ENCODE measurements at places on chromosomes 7 and 10.
A peak's percentile ranks its signal among the peaks of the same experiment; 100 is the strongest.

GRCh38 chr7:28753613-28754012 lies 204.5 kb downstream of the TRIL start:
- no peak for DNase-seq

- DNase-seq = no peak
Measured at GRCh38 chr7:141533149-141533949, 17.9 kb upstream of the AGK start.

DNA sequence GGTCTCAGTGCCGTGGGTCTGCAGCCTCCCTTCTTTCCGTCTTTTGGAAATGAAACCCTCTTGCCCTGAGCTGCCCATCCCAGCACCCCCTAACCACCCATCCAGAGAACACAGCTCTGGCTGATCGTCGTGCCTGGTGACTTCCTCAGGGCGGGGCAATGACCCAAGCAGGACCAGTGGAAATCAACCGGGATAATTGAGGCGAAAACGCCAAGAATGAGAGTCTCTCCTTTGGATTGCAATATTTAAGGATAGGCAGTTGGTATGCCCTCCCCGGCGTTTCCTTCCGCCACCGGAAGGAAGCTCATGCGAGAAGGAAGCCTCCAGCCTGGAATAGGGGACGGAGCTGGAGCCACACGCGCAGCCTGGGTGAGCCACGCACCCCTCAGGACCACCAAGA lies 73.7 kb upstream of the PFKP start:
- no peak for DNase-seq

DNA sequence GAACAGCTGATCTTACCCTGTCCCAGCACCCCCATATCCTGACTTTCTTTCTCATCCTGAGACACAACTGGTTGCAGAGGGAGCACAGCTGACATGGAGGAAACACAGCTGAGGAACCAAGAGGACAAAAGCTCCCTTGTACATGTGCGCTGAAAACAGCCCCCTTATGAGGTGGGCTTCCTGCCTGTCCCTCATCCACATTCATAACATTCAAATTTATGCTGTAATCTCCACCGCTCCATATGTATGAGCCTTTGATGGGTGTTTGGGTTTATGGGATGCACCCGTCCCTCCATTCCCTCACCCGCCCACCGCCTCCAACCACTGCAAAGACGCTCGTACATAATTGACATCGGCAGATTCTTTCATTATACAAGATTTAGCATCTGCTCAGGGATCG lies 49.6 kb upstream of the BTRC start:
- DNase-seq = no peak

GRCh38 chr7:131508754-131509486 lies 47.5 kb downstream of the PODXL start:
- DNase-seq = no peak

DNA sequence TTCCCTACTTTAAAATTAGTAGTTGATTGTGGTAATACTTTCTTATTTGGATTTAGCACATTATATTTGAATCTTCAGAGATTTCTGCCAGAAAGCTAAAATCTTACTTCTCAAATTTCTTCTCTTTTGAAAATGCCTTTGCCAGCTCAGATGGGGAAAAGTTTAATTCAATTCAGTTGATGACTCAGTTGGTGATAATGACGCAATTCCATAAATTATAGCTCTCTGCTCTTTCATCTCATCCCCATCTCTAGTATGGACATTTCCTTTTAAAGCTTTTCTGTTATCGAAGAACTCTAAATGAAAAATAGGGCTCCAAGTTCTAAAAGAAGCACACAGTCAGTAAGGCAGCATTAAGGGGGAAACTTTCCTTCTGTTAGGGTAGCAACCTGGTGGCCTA lies 25.5 kb downstream of the RNLS start:
- DNase-seq = no peak

DNA sequence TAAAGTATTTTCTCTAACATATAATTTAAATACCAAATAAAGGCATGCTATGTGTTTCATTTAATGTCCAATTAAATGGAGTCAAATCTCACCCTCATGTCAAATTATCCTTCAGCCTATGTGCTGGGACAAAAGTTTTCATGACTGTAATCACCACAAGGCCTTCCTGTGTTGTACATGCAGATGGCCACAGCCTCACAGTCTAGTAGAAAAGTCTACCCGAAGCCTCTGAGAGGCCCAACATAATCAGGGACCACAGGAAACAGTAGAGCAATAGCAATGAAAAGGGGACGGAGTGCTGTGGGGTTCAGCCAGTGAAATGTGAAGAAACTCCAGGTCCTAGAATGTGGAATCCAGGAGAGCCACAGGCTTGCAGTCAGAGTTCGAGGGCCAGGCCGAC lies 140.2 kb upstream of the KLF6 start:
- DNase-seq = no peak

- DNase-seq = no peak
Measured at GRCh38 chr10:120644556-120645410, 187.8 kb downstream of the PLPP4 start.

DNA sequence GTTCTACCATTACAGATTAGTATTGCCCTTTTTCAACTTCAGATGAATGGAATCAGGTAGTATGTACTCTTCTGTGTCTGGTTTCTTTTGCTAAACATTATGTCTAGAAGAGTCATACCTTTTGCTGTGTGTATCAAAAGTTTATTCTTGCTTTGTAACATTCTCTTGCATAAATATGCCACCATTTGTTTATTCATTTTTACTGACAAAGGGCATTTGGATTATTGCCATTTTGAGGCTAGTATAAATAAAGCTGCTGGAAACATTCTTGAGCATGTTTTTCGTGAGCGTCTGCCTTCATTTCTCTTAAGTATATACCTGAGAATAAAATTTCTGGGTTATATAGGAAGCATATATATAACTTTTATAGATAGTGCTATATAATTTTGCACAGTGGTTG lies 121.7 kb upstream of the CSTF2T start:
- no peak for DNase-seq

GRCh38 chr7:114943530-114943929 lies 21.6 kb downstream of the MDFIC start:
- DNase-seq = no peak

DNA sequence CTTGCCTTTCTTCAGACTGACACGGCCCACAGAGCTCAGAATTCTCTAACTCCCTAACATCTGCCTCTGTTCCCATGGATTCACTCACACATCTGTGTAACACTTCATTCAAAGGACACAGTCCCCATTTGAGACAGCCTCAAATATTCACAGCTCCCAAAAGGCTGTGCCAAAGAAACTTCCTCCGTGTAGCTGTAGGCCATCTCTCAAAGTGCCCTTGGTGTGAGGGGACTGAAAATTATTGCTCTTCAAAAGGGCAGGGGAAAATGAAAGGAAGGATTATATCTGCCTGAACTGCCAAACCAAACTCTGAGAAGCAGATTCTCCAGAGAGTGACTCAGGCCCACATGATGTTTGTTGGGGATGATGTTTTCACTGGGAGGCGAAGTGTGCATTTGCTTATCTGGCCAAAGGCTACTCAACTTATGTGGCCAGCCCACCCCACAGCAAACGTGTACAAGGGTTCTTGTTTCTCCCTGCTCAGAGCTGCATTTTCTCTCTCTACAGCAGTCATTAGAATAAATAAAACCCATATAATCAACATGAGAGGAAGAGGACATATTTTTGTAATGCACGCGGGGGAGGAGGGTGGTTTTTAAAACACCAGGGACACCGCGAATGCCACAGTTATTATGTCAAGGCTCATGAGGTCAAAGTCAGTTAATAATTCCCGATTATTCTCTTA lies 302.4 kb upstream of the NFE2L3 start:
- peak; percentile 83 for DNase-seq

DNA sequence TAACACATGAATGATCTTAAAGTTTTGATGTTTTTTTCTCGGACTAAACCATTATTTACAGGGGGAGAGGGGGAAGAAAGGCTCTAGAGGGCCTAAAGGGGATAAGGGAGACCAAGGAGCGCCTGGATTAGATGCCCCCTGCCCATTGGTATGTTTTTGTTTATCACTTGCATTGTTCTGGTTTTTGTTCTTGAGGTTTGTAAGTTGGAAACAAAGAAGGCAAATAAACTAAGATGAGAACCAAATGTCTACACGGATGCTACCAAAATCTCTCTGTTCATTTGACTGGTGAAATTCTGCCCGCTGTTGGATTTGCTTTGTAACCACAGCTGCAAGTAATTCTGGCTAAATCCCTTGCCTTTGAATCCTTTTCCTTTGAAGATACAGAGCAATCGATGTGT lies 99.8 kb upstream of the MACROH2A2 start:
- no peak for DNase-seq
